ENCODE measurements at places on chromosomes 13 and 19.

- H3K4me3 ChIP-seq = no peak overlapping the region
- H3K27me3 ChIP-seq = no peaks in the 10 kb centered on the region
- no peaks in the 10 kb centered on the region for H3K4me1 ChIP-seq
- H3K36me3 ChIP-seq = no peaks in the 10 kb centered on the region
- no peak overlapping the region for H3K27ac ChIP-seq
Observed at GRCh38 chr13:111344471-111345191, 24.2 kb downstream of the TEX29 start.

DNA sequence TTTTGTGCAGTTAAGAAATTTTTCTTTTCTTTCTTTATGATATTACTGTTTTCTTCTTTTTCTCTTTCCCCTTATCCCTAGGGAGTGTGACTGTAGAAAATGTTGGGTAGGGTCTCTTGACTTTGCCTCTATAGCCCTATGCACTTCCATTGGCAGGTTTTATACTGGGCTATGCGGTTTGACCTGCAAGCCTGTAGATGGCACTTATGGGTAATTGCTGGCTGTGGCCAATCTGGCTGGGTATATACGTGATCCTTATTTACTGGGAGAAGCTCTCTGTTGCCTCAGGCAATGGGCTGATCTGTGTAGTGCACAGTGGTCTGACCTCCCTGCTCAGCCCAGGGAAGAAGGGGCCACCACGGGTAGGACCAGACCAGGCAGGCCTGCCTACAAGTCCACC, 78.8 kb downstream of the RAP2A start:
- no peaks in the 10 kb centered on the region for H3K36me3 ChIP-seq
- H3K4me3 ChIP-seq = no peak overlapping the region
- no peaks in the 10 kb centered on the region for H3K4me1 ChIP-seq
- H3K27ac ChIP-seq = no peak overlapping the region

GRCh38 chr13:67464154-67464553, 234.0 kb upstream of the PCDH9 start:
- no peaks in the 10 kb centered on the region for H3K27me3 ChIP-seq
- H3K36me3 ChIP-seq = no peaks in the 10 kb centered on the region
- H3K27ac ChIP-seq = no peak overlapping the region
- H3K4me1 ChIP-seq = no peaks in the 10 kb centered on the region
- no peak overlapping the region for H3K4me3 ChIP-seq
- no peak for DNase-seq

GRCh38 chr13:64640002-64640401, 2590.1 kb downstream of the PCDH9 start:
- no peak for DNase-seq
- H3K27ac ChIP-seq = no peak overlapping the region
- H3K27me3 ChIP-seq = no peaks in the 10 kb centered on the region
- H3K4me1 ChIP-seq = no peaks in the 10 kb centered on the region

Measured in body of pancreas (tissue), 4 donors.